ENCODE measurements at places on chromosomes 4 and X.

- peak; percentile 49 for DNase-seq
These were observed 427.3 kb upstream of the FTHL17 start for GRCh38 chrX:31499109-31499508.

DNA sequence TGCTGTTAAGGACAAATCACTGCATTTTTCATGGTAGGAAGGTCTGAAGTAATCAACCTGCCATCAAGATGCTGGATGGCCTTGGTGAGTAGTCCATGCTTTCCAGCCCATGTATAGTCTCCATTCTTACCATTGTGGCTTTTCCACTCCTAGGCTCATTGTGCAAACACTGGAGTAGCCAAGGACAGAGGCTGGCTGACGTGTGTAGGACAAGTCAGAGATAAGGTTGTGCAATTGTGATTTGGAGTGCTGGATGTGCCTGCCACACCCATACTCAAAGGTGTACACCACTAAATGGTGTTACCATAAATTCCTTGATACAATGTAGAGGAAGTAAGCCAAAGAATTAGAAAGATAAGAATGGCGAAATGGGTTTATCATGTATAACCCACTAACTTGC, 26.3 kb upstream of the RADX start:
- no peak for DNase-seq

DNA sequence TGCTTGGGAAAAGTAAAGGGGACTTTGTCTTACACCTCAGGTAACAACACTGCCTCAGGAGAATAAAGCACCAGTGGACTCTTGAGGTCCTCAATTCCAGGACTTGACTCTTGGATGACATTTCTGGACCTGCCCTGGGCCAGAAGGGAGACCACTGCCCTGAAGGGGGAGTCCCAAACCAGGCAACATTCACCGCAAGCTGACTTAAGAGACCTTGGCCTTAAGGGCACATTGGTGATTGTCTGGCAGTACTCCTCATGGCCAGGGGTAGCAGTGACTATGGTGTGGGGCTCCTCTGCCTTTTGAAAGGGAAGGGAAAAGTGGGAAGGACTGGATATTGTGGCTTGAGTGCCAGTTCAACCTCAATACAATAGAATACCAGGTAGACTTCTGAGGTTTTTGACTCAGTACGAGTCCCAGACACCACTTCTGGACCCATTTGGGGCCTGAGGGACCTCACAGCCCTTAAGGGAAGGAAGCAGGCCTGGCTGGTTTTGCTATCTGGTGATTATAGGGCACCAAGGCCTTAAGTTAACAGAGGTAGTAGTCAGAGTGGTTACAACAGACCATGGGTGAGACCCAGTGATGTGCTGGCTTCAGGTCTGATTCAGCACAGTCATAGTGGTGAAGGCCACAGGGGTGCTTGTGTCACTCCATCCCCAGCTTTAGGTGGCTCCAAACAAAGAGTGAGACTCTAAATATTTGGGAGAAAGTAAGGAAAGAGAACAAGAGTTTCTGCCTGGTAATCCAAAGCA, 121.2 kb upstream of the TET2 start:
- DNase-seq: no peak

DNA sequence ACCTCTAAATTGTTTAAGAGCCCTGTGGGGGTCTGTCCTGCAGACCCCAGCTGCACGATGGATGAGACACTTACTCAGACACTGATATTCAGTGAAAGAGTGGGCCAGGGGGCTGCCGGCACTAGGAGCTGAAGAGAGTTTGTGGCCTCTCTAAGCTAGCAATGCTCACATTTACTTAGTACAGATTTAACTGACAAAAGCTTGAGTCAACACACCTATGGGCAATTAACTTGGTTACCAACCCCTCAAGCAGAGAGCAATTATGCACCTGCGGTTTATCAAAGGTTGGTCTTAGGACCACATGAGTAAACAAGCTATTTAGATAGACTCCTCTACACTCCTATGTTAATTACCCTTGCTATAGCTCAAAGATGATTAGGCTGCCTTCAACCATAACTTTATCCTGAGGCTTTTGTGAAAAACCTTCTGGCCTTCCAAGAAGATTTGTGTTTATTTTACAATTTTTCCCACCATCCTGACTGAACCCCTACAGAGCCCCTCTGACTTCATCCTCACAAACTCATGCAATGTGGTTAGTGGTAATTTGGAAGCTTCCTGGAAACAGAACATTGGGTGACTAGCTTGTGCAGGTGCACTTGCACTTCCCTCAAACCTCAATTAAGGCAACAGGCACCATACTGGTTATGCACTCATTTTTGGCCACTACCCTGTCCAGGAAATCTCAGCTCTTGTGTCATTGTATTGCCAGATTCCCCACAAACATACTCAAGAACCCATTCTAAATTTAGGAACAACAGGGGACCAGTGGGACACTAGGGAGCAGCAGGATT, 234.4 kb upstream of the ITM2A start:
- DNase-seq: no peak

GRCh38 chr4:176002007-176002613, 63.5 kb upstream of the WDR17 start:
- DNase-seq: no peak

DNA sequence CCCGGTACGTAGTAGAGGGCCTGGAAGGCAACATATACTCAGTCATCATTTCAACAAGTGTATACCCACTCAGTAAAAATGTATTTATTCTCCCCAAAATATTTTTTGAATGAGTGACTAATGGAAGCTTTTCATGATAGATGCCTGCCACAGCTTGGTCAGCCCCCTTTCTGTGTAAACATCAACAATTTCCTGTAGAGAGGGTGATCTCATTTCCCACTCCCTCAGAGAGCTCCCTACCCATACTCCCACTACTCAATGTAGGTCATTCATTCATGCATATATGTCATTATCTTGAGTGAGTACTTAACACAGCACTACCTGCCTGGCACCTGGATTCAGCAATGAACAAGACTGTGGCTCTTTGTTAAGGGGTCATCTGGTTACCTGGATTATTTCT, 81.9 kb downstream of the STK32B start:
- DNase-seq: no peak

DNA sequence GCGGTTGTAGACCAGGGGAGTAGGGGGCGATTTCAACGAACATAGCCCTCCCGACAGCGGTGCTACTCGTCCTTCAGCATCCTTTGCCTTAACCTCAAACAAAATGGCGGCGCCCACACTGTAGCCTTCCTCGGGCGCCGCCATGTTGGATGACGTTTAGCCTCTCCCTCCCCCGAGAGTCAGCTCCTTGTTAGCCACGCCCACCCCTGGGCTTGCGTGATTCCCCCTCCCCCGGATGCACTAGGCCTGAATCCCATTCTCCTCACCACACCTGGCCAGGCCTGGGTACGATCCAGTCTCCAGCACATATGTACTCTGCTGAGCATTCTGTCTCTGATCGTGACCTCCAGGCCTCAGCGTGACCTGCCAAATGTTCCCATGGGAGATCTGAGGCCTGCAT, 49.0 kb upstream of the ZNF157 start:
- peak; percentile 3 for DNase-seq

DNA sequence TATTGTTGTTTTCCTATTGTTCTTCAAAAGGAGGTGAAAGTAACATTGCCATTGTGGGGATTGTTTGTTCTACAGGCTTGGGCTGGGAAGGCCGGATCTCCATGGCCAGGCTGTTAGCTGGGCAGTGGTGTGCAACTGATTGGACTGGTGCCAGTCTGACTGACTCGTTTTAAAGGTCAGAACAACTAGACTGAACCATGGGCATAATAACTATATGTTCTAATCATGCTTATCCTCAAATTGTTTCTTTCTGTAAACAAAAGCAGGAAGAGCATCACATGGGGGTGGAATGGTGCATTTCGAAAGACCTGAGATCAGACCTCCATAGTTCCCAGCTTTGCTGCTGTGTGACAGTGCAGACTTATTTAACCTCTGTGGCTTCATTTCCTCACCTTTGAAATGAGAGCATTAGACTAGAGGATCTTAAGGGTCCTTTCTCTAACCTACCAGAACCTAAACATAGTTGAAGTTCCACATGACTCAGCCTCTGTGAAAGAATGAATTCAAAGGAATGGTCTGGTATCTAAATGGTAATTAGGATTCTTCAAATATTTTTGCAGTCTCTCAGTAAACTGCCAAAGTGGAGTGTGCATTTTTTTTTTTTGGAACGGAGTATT, 66.7 kb upstream of the PGRMC2 start:
- no peak for DNase-seq

- no peak for DNase-seq
These were observed at the start of gene LGI2 for GRCh38 chr4:25030277-25031076. Gene LGI2, minus strand, starts transcription at chr4:25030946. Its CDS starts 253 bp downstream, at chr4:25030693.

GRCh38 chrX:40104985-40105834, 7.5 kb upstream of the BCOR start:
- DNase-seq: no peak

DNA sequence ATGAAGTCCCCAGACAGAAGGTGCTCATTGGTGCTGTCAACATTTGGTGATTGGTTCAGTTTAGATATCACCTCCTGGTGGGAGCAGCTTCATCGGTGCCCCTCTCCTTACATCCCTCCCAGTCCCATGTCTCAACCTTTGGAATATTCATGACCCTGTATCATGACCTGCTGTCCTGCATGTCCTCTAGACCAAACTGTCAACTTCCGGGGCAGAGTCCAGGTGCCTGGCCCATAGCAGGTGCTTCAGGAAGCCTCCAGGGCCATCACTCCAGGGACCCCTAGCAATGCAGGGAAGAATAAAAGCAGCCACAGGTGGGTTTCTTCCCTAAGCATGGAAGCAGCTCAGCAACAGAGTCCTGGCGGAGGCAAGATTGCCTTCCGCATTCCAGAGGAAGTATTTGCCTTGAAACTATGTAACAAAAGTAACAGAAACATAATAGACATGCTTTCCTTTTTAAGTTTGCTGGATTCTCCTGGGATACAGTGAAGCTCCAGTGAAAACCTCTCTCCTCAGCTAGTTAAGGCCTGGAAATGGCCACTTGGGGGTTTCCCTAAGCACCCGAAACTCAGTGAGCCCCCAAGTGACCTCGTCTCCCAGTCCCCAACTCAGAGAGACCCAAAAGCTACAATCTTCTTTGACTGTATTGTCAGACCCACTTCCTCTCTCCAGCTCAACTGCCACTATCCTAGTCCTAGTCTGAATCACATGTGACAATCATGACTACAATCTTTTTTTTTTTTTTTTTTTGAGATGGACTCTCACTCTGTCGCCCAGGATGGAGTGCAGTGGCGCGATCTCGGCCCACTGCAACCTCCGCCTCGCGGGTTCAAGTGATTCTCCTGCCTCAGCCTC, 1.3 kb upstream of the ATP6AP1 start:
- DNase-seq: no peak

GRCh38 chrX:104762641-104763040, 196.6 kb downstream of the IL1RAPL2 start:
- no peak for DNase-seq

DNA sequence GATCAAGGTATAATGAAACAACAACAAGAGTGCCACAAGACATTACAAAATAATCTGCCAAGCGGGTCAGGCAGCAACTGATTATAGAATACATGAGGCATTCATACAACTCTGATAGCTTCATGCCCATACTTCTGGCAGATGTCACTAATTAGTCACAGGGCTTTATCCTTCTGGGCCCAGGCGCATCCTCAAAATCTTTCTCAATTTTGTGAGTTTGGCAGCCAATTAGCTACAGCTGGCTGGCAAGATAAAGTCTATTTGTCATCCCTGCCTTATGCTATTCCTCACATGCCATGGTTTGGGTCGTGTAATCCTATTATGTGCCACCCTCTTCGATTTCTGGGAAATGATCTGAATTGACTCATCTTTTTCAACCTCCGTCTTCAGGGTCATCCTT, 254.3 kb downstream of the PACRGL start:
- no peak for DNase-seq

DNA sequence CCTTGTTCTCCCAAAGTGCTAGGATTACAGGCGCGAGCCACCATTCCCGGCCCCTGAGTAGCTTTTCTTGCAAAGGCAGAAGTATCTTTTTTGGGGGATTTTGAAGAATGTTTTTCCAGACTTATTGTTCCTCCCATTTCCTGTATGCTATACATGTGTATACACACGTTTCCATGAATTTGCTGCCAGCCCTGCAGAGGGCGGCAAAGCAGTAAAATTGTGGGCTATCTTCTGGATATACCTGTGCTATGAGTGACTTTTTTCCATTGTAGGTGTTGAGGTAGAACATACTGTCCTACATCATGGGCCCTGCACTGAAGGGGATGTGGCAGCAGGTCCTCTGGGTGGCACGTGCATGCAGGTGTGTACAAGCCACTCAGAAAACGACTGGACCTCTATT, 16.9 kb upstream of the MED28 start:
- no peak for DNase-seq

DNA sequence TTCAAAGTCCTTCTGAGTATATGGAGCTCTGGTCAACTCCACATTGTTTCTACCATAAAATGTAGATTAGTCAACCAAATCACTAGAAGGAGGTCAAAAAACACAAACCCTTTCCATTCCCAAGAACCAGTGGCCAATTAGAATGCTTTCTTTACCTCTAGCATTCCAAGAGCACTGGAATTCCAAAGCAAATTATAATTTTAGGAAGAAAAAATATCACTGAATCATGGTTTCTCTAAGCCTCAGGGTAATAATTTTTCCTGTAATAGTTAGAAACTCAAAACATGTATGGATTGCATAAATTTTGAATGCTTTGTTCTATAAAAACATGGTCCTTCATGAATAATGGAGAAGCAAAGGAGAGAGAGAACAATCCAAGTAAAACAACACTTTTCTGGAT, 39.5 kb downstream of the LEF1 start:
- DNase-seq: no peak
